ENCODE measurements at places on chromosomes 1 and 21.

- no peak for DNase-seq
Measured at GRCh38 chr1:115062542-115063004, 26.7 kb downstream of the TSPAN2 start.

- no peak for DNase-seq
Measured at GRCh38 chr1:153613406-153613805, 469 bp upstream of the S100A16 start.

- DNase-seq: no peak
Measured at GRCh38 chr1:187646536-187647107, 817.9 kb downstream of the PLA2G4A start.

- DNase-seq: no peak
Measured at GRCh38 chr1:181255270-181255929, 166.9 kb downstream of the IER5 start.

DNA sequence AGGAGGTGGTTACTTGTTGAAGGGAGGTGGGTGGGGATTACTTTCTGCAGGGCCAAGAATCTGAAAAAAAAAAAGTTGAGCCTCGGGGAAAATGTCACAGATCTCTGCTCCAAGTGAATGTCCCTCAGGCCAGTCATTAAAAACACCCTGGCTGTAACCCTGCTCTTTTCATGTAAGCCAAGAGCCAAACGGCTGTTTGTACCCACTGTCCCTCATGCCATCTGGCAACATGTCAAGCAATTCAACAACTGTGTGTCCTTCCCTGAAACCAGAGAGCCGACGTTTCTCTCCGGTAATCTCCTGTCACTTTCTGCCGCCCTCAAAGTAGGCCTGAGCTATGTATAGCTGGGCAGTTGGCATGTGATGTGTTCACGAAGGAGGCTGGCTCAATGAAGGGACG lies 14.7 kb downstream of the CASQ2 start:
- DNase-seq: no peak

DNA sequence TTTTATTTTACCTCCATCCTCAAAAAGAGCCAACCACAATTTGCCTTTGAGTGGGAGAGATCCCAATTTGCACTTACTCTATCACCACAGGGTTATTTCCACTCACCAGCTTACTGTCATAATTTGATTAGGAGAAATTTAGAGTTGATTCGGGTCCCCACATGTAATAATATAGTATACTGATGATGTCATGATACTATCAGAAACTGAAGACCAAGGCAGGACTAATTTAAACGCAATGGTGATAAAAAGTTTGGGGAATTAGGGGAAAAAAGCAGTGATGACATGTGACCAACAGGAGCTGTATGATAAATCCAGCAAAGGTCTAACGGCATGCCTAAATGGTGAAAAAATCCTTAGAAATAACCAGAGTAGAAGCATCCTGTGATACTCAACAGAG lies 54.4 kb downstream of the TRIM33 start:
- DNase-seq: no peak

- DNase-seq: no peak
Measured at GRCh38 chr1:172821609-172822274, 162.8 kb downstream of the FASLG start.

- DNase-seq: no peak
Measured at GRCh38 chr1:106173101-106173500, 883.4 kb upstream of the PRMT6 start.

DNA sequence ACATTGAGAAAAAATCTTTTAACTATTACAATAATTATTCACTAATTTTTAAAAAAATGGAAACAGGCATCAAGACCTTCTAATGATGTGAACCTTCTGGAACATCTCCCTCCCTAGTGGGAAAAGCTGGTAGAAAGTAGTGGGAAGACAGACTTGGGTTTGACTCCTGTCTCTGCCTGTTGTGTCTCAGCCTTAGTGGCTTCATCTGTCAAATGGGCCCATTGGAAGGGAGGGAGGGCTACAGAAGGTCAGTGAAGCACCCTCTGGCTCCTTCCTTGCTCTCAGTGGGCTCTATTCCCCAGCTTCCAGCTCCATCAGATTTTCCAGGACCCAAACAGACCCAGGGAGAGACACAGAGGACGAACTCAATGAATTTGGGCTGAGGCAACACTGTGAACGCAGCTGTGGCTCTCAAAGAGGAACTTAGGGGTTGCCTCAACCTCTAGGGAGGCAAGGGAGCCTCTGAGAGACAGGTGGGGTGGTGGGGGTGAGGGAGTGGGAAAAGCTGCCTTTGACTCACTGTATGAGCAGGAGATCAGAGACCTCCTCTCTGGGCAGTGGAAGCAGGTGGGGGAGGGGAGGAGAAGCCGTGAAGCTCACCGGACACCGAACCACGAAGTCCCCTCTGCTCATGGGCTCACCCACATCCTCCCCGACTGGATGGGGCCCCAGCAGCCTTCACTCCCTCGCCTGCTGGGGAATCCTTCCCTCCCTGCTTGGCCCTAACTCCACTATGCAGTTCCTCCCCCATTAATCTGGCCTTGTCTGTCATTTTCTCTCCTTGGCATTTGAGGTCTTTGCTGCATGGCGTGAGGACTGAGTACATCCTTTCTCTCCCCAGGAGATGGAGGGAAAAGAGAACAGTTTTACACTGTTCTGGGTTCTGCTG lies 4.5 kb downstream of the CNR2 start:
- DNase-seq: no peak

GRCh38 chr21:25176637-25177412 lies 430.5 kb downstream of the MRPL39 start:
- no peak for DNase-seq

DNA sequence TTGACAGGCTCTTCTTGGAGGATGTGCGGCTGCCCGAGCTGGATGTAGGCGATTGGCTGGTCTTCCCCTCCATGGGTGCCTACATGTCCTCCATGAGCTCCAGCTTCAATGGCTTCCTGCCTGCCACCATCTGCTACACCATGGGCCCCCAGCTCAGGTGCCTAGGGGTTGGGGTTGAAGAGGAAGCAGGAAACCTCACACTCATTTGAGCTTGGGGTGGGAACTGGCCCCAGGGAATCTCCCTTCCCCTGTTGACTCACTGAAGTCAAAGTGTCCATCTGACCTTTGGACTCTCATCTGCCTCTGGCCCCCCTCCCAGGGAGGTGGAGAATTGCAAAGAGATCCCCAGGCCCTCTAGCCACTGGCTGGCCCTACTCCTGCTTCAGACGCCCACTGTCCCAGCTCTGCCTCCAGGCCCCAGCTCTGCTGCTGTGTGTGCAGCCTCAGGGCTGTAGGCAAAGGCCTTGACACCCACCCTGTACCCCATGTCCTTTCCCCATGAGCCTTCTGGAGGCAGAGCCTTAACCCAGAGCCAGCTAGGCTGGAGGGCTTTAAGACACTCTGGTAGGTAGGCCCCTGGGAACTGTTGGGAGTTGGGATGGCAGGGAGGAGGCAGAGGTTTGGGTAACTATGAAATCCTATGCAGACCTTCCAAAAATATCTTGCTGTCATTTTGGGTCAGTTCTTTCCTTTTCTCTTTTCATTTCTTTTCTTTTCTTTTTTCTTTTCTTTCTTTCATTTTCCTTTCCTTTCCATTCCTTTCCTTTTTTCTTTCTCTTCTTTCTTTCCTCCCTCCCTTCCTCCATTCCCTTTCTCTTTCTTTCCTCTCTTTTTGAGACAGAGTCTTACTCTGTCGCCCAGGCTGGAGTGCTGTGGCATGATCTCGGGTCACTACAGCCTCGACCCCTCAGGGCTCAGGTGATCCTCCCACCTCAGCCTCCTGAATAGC lies 66.9 kb upstream of the TINAGL1 start:
- DNase-seq: no peak

- no peak for DNase-seq
Measured at GRCh38 chr1:212368073-212368484, 46.6 kb downstream of the PACC1 start.

DNA sequence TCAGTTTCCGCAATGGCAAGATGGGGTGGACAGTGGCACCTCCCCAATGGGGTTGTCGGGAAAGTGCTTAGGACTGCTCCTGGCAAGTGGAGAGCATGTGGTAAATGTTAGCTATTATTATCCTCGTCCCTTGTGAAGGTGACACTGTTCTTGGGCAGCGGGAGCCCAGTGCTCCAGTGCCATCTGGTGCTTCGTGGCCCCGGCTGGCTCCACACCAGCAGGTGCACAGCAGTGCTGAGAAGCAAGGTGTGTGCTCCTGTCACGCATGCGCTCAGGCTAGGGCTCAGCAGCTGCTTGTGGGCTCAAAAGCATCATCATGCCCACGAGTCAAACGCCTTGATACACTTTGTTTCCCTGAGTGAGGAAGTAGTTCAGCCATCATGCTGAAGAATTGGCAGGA lies 24.9 kb upstream of the KCNC4 start:
- peak; percentile 88 for DNase-seq

GRCh38 chr1:86860020-86860419 lies 53.9 kb downstream of the SELENOF start:
- DNase-seq: no peak

DNA sequence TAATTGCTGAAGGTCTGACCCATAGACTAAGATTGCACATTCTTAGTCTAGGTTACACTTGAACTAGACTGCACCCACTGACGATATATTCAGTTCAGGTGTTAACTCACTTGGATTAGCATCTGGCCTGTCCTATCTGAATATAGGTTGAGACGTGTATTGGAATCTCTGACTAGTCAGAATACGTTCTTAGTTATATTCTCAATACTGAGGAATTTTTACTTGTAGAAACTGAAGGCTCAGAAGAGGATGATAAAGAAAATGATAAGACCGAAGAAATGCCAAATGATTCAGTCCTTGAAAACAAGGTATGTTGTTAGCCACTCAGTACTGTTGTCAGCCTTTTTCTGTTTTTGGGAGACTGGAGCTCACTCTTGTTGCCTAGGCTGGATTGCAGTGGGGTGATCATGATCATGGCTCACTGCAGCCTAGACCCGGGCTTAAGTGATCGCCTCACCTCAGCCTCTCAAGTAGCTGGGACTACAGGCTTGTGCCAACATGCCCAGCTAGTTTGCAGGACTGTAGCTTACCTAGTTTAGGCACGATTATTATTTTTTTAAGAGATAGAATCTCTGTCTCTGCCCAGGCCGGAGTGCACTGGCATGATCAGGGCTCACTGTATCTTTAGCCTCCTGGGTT lies 10.8 kb downstream of the CCDC17 start:
- DNase-seq: no peak

DNA sequence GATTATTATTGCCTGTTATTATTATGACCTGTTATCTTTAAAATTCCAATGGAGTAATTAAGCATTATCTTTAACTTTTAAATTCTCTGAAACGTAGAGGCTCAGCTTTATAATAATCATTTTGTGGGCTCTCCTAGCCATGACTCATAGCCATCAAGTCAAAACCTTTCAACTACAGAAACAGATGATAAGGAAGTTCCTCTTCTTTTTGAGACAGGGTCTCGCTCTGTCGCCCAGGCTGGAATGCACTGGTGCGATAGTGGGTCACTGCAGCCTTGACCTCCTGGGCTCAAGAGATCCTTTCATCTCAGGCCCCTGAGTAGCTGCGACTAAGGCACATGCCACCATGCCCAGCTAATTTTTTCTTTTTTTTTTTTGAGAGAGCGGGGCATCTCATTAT lies 43.5 kb downstream of the CHML start:
- no peak for DNase-seq

DNA sequence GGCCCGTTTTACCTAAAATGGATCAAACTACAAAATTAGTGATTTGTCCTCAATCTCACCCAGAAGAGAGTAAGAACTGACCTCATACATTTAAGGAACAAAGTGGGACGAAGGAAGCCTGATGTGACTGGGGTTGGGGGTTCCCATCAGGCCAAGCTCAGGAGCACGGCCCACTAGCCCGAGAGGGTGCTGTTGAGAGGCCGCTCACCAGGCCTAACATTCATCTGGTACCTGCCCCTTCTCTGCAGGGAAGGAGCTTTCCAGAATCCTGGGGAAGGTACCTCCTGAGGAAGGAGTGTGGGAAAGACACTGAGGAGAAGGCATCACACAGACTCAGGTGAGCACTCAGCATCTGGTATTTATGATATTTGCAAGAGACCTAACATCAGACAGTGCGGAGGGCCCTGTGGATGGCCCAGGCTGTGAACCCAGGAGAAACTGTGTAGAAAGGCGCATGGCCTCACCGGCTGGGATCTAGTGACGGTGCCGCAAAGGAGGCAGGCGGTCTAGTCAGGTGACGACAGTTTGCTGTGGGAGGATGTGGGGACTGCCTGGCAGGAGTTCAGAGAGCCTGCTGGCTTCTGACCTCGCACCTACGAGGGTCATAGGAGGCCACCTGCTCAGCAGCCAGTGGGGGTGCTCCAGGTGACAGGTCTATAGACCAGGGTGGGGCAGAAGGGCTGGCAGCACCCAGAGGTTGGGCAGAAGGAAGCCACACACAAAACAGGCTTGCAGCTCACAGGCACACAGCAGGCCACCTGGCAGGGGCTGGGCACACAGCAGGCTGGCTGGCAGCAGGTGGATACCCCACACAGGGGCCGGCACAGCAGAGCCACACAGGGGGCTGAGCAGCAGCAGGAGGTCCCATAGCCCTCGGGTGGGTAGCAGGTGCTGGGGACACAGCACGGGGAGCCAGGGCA lies 543 bp downstream of the KRTAP12-4 start:
- DNase-seq: no peak

- DNase-seq: no peak
Measured at GRCh38 chr1:84570436-84571149, 3.6 kb downstream of the CTBS start.

DNA sequence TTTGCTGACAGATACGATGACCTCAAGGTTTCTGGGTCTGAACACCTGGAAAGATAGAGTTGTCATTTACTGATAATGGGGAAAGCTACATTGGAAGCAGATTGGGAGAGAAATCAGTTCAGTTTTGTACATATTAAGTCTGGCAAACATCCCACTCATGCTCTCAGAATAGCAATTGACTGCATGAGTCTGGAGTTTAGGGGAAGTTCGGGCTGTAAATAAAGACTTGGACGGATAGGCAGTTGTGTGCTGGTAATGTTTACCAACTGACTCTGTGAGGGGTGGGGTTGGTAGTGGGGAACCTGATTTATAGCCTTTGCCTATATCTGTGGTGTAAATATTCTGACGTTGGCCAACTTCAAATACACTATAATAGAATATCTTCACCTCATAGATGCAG lies 4.0 kb downstream of the H6PD start:
- DNase-seq: no peak

DNA sequence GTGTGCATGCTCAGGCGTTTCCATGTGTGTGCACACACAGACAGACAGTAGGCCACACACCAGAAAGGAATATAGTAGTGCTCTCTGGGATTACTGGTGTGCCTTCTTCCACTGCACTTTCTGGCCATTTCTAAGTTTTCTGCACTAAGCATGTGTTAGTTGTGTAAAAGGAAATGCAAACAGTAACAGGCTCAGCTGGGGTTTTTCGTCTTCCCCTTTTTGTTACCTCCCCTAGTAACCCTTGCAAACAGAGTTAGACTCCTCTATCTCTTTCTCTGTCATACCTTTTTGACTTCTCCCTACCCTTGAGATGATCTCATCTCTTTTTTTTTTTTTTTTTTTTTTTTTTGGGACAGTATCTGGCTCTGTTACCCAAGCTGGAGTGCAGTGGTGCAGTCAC lies 196.3 kb downstream of the SDCCAG8 start:
- no peak for DNase-seq

DNA sequence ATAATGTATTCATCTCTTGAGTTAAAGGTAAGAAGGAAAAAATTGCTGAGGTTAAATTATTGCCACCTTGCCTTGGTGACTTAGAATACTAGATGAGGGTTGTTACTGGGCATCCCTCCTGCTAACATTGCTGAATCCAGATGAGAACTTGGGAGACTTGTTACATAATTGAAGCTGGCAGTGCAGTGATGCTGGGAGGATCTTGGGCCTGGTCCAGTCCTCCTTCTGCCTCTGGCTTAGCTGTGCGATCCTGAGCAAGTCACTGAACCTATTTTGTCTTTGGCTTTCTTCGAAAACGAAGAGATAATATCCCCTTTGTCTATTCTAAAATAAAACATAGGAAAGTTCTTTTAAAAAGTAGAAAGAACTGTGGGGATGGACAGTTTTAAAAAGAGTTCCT lies 244.9 kb upstream of the NRIP1 start:
- no peak for DNase-seq

- no peak for DNase-seq
Measured at GRCh38 chr1:182262425-182262824, 129.2 kb downstream of the GLUL start.

All from posterior cingulate gyrus (tissue), 11 donors.